ENCODE measurements at places on chromosomes 16 and 17. TPM values are rescaled to one million over a fixed set of nuclear protein-coding genes. Genes with fewer than 3 reads are reported as not detected.
A peak's percentile ranks its signal among the peaks of the same experiment; 100 is the strongest.

- no peak for DNase-seq
- H3K27me3 ChIP-seq = peaks cover 98% of the 10 kb centered on the region
- peak overlapping the region; percentile 64 for H3K4me3 ChIP-seq
- H3K27ac ChIP-seq = no peak overlapping the region
- peaks cover 10% of the 10 kb centered on the region for H3K4me1 ChIP-seq
- no peaks in the 10 kb centered on the region for H3K36me3 ChIP-seq
These were observed 56.5 kb downstream of the MRM1 start for GRCh38 chr17:36657763-36658490.

Gene MYH11
- 15.6 TPM for total RNA-seq

DNA sequence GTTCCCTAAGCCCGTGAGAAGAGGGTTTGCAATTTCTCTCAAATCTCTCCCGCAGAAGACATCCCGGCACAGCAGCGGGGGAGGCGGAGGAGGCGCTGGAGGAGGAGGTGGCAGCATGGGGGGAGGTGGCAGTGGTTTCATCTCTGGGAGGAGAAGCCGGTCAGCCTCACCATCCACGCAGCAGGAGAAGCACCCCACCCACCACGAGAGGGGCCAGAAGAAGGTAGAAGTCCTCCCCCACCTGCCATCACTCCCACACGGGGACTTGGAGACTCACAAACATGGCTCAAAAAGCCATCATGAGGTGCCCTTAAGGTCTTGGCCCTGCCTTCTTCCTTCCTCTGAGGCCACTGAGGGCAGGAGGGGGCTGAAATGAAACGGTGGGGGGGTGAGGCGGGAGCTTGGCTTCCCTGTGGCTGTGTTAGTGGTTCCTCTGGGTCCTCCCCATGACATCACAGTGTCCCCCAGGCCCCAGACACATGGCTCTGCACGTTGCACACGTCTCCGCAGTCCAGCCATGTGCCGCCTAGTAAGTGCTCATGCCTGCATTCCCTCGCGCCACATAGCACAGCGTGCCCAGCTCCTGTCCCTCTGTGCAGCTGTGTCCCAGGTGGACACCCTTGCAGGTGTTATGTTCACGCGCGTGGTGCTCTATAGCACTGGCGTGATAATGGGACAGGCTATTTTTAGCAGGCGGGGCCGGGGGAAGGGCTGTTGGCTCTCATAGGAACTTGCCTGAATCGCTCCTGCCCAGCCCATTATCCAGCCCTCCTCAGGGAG lies 6.9 kb downstream of the MLLT6 start:
- H3K4me1 ChIP-seq = peaks cover 60% of the 10 kb centered on the region
- peak overlapping the region; percentile 76 for H3K27ac ChIP-seq
- no peak overlapping the region for H3K4me3 ChIP-seq
- peak; percentile 67 for DNase-seq
- H3K36me3 ChIP-seq = peaks cover 89% of the 10 kb centered on the region

DNA sequence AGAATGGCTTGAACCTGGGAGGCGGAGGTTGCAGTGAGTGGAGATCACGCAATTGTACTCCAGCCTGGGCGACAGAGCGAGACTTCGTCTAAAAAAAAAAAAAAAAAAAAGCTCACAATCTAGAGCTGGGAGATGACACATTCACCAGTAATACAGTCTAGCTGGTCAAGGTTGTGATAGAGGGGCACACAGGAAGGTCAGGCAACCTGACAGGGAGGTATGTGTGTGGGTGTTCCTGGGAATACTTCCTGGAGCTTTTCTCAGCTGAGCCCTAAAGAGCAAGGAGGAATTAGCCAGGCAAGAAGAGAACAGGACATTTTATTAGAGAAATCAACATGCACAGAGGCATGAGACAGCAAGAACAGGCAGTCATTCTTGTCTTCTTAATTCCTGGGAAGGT lies 216.7 kb downstream of the SHISA9 start:
- no peak overlapping the region for H3K27ac ChIP-seq
- H3K36me3 ChIP-seq = no peaks in the 10 kb centered on the region
- H3K27me3 ChIP-seq = peaks cover 28% of the 10 kb centered on the region
- H3K4me3 ChIP-seq = no peak overlapping the region
- no peak for DNase-seq
- H3K4me1 ChIP-seq = no peaks in the 10 kb centered on the region

- H3K27ac ChIP-seq = no peak overlapping the region
- H3K36me3 ChIP-seq = no peaks in the 10 kb centered on the region
- peaks cover 93% of the 10 kb centered on the region for H3K27me3 ChIP-seq
These were observed 21.1 kb upstream of the SSTR5 start for GRCh38 chr16:1051446-1051845.

- H3K27me3 ChIP-seq = no peaks in the 10 kb centered on the region
- H3K4me3 ChIP-seq = no peak overlapping the region
- DNase-seq = no peak
- peaks cover 87% of the 10 kb centered on the region for H3K36me3 ChIP-seq
These were observed 79.9 kb downstream of the NCOR1 start for GRCh38 chr17:16135461-16135860.

GRCh38 chr17:79590523-79590860 lies 20.4 kb downstream of the RBFOX3 start:
- H3K4me3 ChIP-seq = no peak overlapping the region
- peaks cover 100% of the 10 kb centered on the region for H3K27me3 ChIP-seq
- no peaks in the 10 kb centered on the region for H3K36me3 ChIP-seq
- H3K27ac ChIP-seq = no peak overlapping the region
- DNase-seq = no peak

- H3K27ac ChIP-seq = peak overlapping the region; percentile 91
- no peaks in the 10 kb centered on the region for H3K27me3 ChIP-seq
- H3K4me3 ChIP-seq = peak overlapping the region; percentile 63
These were observed 2.3 kb upstream of the BORCS6 start for GRCh38 chr17:8192070-8192815.

DNA sequence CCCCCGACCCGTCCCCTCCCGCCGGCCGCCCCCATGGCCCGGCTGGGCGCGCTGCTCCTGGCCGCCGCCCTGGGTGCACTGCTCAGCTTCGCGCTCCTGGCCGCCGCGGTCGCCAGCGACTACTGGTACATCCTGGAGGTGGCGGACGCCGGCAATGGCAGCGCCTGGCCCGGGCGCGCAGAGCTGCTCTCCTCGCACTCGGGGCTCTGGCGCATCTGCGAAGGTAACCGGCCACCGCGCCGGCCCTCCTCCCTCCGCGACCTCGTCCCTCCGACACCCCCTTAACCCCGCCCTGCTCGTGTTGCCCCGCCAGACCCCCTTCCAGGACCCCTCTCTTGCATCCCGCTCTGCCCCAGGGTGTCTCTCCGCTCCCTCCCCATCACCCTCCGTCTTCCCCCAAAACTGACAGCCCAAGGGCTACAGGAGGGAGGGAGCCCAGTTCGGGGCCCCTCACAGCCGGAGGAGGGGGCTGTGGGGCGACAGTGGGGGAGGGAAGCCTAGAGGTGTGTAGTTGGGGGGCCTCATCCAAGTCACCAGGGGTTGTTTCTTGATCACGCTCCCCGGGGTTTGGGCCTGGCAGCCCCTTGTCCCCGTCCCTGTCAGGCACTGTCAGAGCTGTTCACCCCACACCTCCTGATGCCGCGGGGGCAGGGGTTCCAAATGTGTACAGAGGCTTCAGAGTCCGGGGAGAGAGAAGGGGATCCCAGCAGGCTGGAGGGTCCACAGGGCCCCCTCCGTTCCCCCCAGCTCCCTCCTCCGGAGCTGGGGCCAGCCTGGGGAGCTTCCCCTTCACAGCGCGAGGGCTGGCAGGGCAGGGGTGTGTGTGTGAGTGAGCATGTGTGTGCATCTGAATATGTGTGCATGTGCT lies 794 bp downstream of the TMEM235 start:
- no peak overlapping the region for H3K4me3 ChIP-seq
- H3K27ac ChIP-seq = no peak overlapping the region
- peaks cover 6% of the 10 kb centered on the region for H3K4me1 ChIP-seq
- DNase-seq = no peak

Measured in left ventricle myocardium inferior (tissue), 1 donor.